ENCODE measurements at places on chromosomes 4 and X.

- no peak for DNase-seq
Measured at GRCh38 chr4:42845586-42845985, 46.9 kb upstream of the GRXCR1 start.

DNA sequence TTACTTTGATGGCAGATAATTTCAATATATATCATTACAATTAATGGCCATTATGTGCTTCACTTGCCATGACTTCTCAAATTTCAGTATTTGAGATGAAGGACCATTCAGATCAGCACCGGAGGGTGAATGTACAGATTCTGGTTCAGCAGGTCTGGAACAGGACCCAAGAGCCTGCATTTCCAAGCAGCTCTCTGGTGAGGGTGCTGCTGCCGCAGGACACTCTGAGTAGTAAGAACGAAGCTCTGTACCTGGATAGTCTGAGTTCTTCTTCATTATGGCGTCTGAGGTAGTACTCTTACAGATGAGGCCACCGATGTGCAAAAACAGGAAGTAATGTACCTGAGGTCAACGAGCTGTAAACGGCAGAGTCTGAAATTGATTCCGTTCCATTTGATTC, 228.2 kb downstream of the FBXW7 start:
- no peak for DNase-seq

- no peak for DNase-seq
Measured at GRCh38 chrX:118989886-118990285, 15.5 kb downstream of the LONRF3 start.

- DNase-seq, result no peak
Measured at GRCh38 chr4:60134099-60134498, 1066.0 kb upstream of the ADGRL3 start.

DNA sequence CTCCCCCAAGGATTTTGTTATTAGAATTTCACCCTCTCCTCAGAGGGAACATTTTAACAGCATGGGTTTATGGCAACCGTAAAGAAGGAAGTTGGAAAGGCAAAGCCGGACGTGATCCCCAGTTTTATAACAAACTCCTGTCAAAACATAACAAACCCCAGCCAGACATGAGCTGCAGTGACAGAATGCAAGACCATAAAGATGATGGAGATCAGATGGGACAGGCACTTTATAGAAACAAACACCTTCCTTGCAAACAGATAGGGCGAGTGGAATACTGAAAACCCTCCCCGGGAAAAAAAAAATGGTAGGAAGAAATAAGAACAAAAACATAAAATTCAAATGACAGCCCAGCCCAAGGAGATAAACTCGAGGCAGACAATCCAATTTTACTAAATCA, 281.4 kb downstream of the LDB2 start:
- DNase-seq, result no peak

- no peak for DNase-seq
Measured at GRCh38 chr4:83320548-83320947, 14.1 kb downstream of the HPSE start.

GRCh38 chrX:154749856-154750255, 1.0 kb downstream of the GAB3 start:
- no peak for DNase-seq

GRCh38 chrX:21503593-21503992, 129.4 kb downstream of the CNKSR2 start:
- no peak for DNase-seq

- DNase-seq, result no peak
Measured at GRCh38 chr4:5933116-5933515, 40.2 kb upstream of the CRMP1 start.

DNA sequence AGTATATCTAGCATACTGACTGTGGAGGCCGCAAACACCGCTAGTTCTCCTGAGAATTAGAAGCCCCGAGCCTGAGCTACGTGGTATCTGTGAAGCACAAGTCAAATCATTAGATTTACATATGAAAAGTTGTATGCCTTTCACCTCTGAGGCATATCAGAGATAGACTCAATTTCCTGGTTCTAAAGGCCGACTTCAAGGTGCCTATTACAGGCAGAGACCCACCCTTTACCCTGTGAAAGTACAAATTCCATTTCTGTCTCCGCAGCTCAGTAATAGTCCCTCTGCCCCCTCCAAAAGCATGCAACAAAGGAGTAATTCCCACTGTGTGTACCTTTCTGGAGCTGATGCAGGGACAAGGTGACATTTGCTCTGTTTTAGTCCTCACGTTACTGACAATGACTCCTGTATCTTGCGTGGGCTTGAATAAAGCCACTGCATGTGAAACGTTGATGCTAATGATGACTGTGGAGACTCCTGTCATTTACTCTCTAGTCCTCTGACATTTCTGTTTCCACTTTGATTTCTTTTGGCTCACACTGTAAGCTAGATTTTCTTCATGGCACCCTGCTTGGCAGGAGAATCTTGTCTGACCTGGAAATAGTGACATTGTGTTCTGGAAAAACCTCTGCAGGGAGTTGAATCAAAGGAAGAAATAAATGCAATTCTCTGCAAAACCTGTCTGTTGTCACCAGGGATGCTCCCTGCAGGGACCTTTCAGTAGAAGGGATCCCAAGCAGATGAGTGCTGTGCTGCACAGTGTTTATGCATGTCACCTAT, 273.2 kb upstream of the EMCN start:
- no peak for DNase-seq

- no peak for DNase-seq
Measured at GRCh38 chr4:138229160-138229559, 13.0 kb downstream of the SLC7A11 start.

Measured in stimulated activated CD8-positive, alpha-beta memory T cell treated with anti-CD3 and anti-CD28 coated beads, Interleukin-7, amount 100 ng/mL, for 1 hour (primary cell).